ENCODE measurements at places on chromosomes 11 and 22. TPM values are rescaled to one million over a fixed set of nuclear protein-coding genes. Genes with fewer than 3 reads are reported as not detected.

Gene SCUBE2
- total RNA-seq = 3.7 TPM

GRCh38 chr11:12890476-12890875 lies 118.6 kb upstream of the RASSF10 start:
- DNase-seq = peak; percentile 42
- H3K27ac ChIP-seq = no peak overlapping the region
- H3K4me3 ChIP-seq = no peak overlapping the region
- no peaks in the 10 kb centered on the region for H3K27me3 ChIP-seq

- H3K4me1 ChIP-seq = no peaks in the 10 kb centered on the region
- no peaks in the 10 kb centered on the region for H3K36me3 ChIP-seq
- no peak for DNase-seq
- no peak overlapping the region for H3K27ac ChIP-seq
- no peak overlapping the region for H3K4me3 ChIP-seq
Measured at GRCh38 chr22:21079493-21079892, 33.7 kb downstream of the LRRC74B start.

- no peaks in the 10 kb centered on the region for H3K36me3 ChIP-seq
- no peaks in the 10 kb centered on the region for H3K27me3 ChIP-seq
- H3K4me1 ChIP-seq = no peaks in the 10 kb centered on the region
- H3K4me3 ChIP-seq = no peak overlapping the region
Measured at GRCh38 chr11:36239636-36240035, 49.6 kb downstream of the COMMD9 start.

DNA sequence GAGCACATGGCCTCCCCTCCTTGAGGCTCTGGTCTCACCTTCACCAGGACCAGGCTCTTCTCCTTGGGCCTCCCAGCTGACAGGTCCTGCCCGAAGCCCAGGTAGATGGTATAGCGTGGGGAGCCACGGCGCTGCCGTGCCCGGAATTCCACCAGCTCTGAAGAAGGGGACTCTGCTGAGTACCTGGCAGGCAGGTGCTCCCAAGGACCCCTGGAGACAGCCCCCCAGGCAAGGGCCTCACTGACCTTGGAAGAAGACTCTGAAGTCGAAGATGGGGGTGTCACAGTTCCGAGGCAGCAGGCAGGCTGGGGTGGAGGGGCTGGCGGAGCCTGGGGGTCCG lies 2.8 kb downstream of the IRF7 start:
- peaks cover 30% of the 10 kb centered on the region for H3K36me3 ChIP-seq
- H3K4me3 ChIP-seq = no peak overlapping the region
- H3K4me1 ChIP-seq = peaks cover 14% of the 10 kb centered on the region
- DNase-seq = no peak
- H3K27ac ChIP-seq = no peak overlapping the region

Gene CDC42BPG
- 11.2 TPM for total RNA-seq

DNA sequence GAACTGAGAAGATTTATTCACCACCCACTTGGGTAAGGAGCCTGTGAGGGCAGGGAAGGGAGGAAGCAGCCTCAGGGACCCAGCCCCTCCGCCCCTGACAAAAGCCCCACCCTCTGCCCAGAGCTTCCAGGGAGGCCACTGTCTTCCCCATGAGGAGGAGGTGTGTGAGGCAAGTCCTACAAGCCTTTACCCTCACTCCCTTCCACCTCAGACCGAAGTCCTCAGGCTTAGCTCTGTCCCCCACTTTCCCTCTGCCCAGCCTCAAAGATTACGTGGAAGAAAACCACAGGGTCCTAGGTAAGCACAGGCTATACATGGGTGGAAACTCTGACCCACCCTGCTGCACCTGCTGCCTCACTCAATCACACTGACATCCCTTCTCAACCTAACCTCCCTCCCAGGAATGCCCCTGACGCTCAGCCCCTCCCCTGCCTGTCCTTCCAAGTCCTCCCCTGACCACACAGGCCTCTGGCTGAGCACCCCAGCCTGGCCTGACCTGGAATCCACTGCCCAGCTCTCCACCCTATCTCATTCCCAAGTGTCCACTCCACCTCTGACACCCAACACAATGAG lies 3.6 kb upstream of the ARAP1 start:
- no peak overlapping the region for H3K4me3 ChIP-seq
- no peaks in the 10 kb centered on the region for H3K27me3 ChIP-seq

DNA sequence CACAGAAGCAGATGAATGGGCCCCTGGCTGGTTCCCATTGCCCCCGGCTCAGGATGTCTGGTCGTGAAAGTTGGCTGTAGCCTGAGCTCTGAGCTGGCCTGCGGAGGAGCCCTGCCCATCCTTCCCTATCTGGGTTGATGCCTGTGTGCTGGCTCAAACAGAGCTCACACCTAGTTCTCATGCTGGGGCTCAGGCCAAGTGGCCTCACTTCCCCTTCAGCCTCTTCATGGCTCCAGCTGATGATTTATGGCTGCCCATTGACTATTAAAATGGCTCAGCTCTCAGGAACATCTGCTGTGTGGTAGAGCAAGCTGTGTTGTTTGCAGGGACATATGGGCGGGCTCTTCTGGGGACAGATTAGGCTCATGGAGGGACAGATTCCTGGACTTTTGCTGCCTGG lies 64.7 kb downstream of the ADAMTS15 start:
- peak; percentile 67 for DNase-seq
- no peaks in the 10 kb centered on the region for H3K36me3 ChIP-seq
- no peaks in the 10 kb centered on the region for H3K27me3 ChIP-seq
- no peak overlapping the region for H3K4me3 ChIP-seq
- H3K4me1 ChIP-seq = no peaks in the 10 kb centered on the region
- H3K27ac ChIP-seq = peak overlapping the region; percentile 1

GRCh38 chr11:86547727-86548126 lies 124.7 kb downstream of the ME3 start:
- peaks cover 21% of the 10 kb centered on the region for H3K4me1 ChIP-seq
- no peaks in the 10 kb centered on the region for H3K27me3 ChIP-seq
- no peaks in the 10 kb centered on the region for H3K36me3 ChIP-seq
- DNase-seq = no peak
- H3K4me3 ChIP-seq = no peak overlapping the region

Gene CDC45
- total RNA-seq = 2.1 TPM

Gene GALR3
- not detected for total RNA-seq

DNA sequence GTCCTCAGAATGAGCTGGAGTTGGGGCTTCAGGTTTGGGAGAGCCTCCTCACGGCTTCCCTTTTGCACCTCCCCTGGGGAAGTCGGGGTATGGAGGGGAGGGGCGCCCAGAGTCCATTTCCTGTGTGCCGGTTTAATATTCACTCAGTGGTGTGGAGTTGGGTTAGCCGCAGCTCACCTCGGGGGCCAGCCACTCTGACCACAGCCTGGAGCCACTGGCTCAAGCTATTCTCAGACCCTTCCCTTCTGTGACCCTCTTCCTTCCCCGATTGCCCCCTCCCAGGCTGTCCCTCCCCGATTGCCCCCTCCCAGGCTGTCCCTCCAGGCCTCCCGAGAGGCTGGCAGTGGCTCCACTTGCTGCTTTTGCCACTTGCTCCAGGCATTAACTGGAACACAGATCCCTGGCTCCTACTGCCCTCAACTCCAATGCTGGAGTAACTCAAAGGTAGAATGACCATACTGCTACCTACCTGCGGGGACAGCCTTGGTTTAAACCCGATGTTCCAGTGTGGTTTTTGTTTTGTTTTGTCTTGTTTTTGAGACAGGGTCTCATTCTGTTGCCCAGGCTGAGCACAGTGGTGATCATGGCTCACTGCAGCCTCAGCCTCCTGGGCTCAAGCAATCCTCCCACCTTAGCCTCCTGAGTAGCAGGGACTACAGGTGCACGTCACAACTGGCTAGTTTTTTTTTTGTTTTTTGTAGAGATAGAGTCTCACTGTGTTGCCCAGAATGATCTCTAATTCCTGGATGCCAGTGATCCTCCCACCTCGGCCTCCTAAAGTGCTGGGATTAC lies 29.3 kb downstream of the RPUSD4 start:
- no peak for DNase-seq
- no peak overlapping the region for H3K4me3 ChIP-seq
- H3K27me3 ChIP-seq = no peaks in the 10 kb centered on the region
- no peaks in the 10 kb centered on the region for H3K36me3 ChIP-seq

DNA sequence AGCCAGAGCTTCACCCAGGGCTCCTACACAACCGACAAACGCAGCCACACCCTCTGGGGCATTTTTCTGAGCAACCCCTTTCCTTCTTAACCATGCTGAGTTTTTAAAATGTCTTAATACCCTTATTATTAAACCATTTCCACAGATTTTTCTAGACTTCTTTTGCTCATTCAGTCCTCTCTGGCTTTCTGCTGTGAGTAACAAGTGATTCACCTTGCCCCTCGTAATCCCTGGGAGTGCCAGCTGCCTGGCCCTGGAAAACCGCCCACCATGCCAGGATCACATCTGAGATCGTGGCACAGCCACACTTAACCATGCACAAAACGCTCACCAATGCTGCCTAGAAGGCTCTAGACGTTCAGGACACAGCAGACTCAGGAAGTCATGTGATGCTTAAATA lies 25.4 kb downstream of the YPEL1 start:
- H3K27me3 ChIP-seq = no peaks in the 10 kb centered on the region
- no peak overlapping the region for H3K4me3 ChIP-seq
- no peak overlapping the region for H3K27ac ChIP-seq
- H3K36me3 ChIP-seq = no peaks in the 10 kb centered on the region

DNA sequence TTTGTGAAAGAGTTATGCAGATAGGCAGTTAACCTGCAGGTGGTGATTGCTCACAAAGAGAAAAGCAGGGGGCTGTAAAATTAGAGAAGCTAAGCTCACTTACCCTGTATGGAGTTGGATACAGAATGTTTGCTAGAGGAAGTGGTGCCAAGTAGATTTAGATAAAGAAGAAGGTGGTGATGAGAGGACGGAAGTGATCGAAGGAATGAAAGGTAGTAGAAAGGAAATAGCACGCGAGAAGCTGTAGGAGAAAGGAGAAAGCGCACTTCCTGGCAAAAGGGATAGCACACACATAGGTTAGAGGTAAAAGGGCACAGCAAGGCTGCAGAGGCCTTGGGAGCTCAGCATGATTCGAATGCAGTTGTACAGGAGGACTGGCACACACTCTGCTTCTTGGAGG lies 87.3 kb upstream of the CTSC start:
- H3K36me3 ChIP-seq = no peaks in the 10 kb centered on the region
- no peak overlapping the region for H3K27ac ChIP-seq
- no peak overlapping the region for H3K4me3 ChIP-seq

DNA sequence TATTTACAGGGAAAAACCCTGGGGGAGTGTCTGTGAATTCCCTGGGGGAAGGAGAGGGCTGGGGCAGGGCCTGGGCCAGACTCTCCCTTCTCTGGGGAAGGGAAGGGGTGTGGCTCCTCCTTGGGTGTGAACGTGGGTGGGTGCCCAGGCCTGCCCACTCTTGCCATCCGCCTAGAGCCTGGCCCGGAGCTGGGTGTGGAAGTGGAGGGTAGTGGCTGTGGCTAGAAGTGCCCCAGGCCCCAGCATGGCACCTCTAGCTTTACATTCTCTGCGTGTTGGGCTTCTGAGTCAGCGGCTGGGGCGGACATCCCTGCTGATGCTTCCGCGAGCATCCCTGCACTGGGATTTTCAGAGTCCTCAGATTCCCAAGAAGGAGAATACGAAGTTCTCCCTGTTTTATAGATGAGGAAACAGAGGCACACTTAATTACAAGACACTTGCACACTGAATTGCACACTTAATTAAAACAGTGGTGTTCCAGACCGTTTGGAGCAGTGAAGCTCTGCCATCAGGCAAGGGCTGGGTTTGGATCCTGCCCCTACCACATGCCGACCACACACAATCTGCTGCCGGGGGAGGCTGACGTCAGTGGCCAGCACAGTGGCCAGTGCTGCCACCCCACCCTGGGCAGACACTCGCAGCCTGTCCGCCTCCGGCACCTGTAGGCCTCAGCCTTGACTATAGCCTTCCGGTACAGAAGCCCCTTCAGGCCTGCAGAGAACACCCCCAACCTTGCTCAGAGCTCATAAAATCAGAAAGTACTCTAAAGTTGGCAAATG lies 7.6 kb downstream of the BAD start:
- H3K27ac ChIP-seq = no peak overlapping the region
- H3K4me1 ChIP-seq = no peaks in the 10 kb centered on the region
- no peak for DNase-seq
- H3K4me3 ChIP-seq = no peak overlapping the region
- H3K36me3 ChIP-seq = peaks cover 10% of the 10 kb centered on the region
- no peaks in the 10 kb centered on the region for H3K27me3 ChIP-seq

DNA sequence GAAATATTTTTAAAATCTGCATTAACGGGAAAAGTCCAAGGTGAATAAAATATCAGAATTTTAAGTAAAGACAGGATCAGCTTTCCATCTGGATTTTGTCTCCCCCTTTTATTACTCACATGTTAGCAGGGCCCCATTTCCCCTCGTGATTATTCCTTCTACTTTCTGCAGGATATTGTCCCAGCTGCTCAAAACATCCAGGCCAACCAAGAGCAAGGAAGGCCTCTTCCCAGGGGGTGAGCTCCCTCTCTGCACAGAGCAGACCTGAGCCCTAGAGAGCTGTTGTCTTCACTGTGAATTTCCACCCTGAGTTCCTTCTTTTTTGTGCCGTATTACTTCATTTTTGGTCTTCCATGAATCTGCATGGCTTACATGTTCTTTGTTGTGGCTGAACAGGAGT lies 3.7 kb upstream of the TMPRSS13 start:
- H3K27ac ChIP-seq = no peak overlapping the region
- peaks cover 8% of the 10 kb centered on the region for H3K4me1 ChIP-seq

- DNase-seq = no peak
- no peaks in the 10 kb centered on the region for H3K4me1 ChIP-seq
- no peak overlapping the region for H3K4me3 ChIP-seq
- H3K36me3 ChIP-seq = no peaks in the 10 kb centered on the region
- H3K27ac ChIP-seq = no peak overlapping the region
Measured at GRCh38 chr11:24628224-24628776, 131.4 kb downstream of the LUZP2 start.

GRCh38 chr11:59558270-59558643 lies 46.9 kb downstream of the OR4D9 start:
- H3K36me3 ChIP-seq = no peaks in the 10 kb centered on the region
- H3K4me3 ChIP-seq = no peak overlapping the region

DNA sequence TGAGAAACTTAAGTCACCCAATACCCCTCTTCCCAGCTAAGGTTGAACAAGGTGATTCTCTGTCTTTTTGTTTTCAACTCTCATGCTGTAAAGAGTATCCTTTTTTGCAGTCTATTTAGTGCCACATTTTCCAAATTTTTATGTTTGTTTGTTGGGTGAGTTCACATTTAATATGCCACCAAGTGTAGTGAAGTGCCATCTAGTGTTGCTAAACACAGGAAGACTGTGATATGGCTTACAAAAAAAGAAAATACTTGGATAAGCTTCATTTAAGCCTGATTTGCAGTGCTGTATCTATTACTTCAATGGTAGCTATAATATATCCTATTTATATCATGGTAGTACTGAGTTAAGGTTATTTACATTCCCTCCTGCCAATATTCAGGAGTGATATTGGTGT lies 319.2 kb upstream of the CHORDC1 start:
- DNase-seq = no peak

DNA sequence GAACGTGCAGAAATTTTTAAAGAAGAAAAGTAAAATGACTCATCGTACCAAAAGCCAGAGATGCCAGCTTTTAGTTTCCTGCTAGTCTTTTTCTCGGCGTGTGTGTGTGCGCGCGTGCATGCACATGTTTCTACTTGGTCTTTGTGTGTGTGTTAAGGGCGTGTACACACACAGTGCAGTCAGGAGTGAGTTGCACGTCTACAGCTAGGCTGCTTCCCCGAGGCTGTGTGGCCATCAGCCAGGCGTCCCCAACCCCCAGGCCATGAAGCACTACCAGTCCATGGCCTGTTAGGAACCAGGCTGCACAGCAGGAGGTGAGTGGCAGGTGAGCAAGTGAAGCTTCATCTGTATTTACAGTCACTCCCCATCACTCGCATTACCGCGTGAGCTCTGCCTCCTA lies 36.4 kb downstream of the KCNQ1 start:
- H3K4me3 ChIP-seq = no peak overlapping the region
- DNase-seq = no peak
- peaks cover 3% of the 10 kb centered on the region for H3K4me1 ChIP-seq

Gene MIAT
- 5.0 TPM for total RNA-seq

Measured in lung (tissue), 17 donors.